HEK293T (cell line): ENCODE measurements at places on chromosomes 6 and 20.

DNA sequence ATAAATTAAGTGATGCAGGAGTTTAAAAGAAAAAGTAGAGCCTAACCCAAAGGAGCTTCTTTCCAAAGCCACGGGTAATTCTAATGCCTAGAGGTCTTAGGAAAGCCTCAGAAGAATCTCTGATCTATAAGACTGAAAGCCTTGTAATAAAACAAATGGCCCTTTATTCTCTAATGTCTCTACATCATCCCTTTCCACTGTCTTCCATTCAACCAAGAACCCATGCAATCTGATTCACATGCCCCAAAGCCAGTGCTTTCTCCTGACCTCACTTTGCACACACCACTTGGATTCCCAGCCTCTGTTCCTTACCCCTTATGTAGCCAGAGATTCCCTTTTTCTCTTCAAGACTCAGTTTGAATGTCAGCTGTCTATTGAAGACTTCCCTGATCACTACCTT is 252.9 kb upstream of the NRSN1 start:
- no peak for DNase-seq

DNA sequence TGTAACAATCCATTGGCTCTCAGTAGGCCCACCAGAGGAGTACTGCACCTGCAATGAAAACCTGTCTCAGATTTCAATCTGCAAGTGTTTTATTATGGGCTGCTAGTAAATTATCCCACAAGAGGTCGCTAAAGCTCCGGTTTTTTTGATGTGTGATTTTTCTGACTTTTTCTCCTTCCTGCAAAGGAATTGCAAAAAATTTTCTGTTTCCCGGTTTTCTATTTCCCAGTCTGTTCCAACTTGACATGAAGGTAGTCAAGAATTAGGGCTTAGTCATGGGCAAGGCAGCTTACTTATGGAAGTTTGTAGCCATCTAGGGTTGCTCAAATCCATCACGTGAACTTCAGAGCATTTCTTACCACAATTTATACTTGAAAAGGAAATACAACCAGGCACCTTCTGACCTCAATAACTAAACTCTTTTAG is 38.5 kb upstream of the AHI1 start:
- DNase-seq: peak; percentile 66

GRCh38 chr20:47672166-47672565 is 113.1 kb downstream of the SULF2 start:
- DNase-seq: no peak

- DNase-seq: no peak
Observed at GRCh38 chr6:126093108-126093507, 106.8 kb downstream of the TRMT11 start.

- DNase-seq: no peak
Observed at GRCh38 chr6:20314866-20315845, 86.5 kb upstream of the E2F3 start.

GRCh38 chr20:61599061-61599531 is 347.0 kb downstream of the CDH4 start:
- peak; percentile 17 for DNase-seq

DNA sequence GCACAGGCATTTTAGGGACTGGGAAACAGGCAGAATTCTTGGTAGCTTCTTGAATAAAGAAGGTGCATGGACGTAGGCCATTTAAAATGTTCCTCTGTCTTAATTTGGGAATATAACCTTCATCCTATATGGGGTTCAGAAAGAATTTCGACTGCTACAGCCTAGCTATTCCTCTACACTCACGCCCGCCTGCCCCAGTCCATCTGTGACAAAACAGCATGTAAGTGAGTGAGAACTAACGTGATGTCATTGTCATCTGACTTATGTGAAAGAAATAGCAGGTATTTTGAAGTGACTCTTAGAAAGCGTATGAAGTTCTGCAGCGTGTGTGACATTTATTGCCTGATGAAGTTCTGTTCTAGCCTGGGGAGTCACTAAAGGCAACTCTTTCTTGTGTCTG is 52.2 kb upstream of the SLC22A1 start:
- no peak for DNase-seq

DNA sequence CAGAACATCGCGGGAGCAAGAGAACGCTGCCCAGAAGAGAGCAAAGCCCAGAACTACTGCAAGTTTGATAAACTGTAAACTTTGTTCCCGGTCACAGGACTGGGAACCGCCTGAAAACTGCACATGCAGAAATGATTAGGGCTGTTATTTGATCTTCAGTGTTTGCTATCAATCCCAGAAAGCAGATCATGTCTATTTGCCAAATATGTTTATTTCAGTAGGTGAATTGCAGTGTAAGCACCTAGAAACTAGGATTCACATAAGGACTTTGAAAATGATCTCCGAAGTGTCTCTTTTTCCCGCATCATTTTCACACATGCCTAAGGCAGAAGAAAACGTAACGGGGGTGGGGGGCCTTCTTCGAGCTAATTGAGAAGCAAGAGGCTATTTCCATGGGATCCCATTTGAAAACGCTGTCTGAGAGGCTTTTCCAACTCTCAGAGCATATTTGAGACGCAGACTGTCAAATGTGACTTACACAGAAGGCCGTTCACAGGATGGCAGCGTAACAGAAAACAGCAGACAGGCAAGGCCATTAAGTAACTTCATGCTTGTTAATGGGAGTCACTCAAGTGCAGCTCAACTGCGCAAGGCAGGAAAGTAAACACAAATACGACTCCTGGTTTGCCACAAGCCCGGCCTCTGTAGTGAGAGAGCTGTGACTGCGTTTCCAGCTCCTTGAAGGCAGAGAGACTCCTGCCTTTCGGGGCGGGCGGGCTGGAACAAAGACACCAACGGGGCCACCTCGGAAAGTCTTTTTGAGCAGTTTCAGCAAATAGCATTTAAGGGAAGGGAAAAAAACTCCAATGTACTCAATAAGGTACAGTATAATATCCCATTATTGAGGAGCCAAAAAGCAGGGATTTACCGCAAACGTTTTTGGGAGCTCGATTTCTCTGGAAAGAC is 144.7 kb upstream of the ZNF217 start:
- peak; percentile 67 for DNase-seq

- DNase-seq: no peak
Observed at GRCh38 chr20:32600681-32601237, 15.6 kb upstream of the NOL4L start.

- no peak for DNase-seq
Observed at GRCh38 chr6:77740380-77740779, 87.5 kb downstream of the MEI4 start.

- no peak for DNase-seq
Observed at GRCh38 chr6:30263734-30264133, 50.5 kb upstream of the TRIM26 start.
